Erythroblast (primary cell): ENCODE measurements at places on chromosomes 11 and 22.

DNA sequence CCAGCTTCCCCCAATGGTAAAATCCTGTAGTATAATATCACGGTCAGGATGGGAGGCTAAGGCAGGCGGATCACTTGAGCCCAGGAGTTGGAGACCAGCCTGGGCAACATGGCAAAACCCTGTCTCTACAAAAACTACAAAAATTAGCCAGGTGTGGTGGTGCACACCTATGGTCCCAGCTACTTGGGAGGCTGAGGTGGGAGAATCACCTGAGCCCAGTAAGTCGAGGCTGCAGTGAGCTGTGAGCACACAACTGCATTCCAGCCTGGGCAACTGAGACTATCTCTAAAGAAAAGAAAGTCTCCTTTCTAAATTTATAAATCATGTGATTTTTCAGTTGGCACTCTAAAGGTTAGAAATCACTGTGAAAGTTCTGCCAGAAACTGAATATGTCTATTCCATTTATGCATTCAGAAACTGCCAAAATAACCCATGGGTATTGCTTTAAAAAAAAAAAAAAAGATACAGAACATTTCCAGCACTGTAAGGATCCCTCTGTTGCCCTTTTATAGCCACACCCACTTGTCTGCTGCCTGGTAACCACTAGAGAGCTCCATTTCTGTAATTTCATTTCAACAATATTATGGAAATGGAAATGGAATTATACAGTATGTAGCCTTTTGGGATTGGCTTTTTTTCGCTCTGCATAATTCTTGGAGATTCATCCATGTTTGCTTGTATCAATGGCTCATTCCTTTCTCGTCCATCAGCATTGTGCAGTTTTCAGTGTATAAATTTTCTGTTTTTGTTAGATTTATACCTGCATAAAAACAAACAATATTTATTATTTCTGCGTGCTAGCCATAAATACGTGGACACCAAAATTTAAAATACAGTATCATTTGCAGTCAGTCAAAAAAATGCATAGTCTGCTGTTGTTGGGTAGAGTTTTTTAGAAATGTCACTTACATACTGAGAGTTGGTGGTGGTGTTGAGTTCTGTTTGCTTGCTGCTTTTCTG, 9.4 kb downstream of the CDC45 start:
- DNase-seq: peak; percentile 28

- DNase-seq: no peak
These were observed 42.1 kb upstream of the GAB2 start for GRCh38 chr11:78459738-78460137.

DNA sequence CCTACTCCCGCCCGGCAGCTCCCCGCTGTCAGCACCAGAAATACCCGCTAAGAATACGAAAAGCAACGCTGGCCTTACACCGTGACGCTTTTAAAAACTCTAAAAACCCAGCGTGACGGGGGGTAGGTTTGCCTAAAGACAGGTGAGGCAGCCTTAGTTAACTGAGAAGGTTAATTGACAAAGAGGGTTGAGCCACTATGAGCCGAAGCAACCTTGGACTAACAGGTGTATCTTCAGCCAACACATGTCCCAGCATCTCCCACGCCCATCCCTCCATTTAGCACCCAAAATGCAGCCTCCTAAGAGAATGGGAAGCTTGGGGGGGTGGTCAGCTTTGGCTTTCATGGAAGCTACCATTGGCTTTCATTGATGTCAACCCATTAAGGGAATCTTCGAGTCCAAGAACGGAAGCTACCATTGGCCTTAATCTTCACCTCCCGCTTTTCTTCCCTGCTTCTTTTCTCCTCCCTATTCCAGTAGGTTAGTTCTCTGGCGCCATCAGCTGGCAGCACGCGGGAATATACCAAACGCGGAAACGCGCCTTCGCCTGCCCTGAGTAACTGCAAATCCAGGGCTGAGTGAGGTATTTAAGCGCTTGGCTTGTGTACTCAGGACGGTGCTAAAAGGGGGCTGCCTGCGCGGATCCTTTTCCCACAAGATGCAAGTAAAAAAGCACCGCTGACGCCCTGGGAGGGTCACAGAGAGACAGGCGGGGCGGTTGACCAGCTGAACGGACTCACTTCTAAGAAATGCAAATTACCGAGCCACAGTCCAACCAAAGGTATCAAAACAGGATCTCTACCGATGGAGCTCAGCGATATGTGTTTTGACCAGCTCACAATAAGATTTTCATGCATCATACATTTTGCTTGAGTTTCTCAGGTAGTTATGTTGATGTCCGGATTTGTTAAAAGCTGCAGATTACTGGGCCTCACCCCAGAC, 38.5 kb upstream of the GLYATL1 start:
- DNase-seq: peak; percentile 72

GRCh38 chr11:36088266-36088972, 144.6 kb downstream of the LDLRAD3 start:
- DNase-seq: no peak

- DNase-seq: no peak
These were observed 708.1 kb downstream of the NTM start for GRCh38 chr11:132078264-132079076.

DNA sequence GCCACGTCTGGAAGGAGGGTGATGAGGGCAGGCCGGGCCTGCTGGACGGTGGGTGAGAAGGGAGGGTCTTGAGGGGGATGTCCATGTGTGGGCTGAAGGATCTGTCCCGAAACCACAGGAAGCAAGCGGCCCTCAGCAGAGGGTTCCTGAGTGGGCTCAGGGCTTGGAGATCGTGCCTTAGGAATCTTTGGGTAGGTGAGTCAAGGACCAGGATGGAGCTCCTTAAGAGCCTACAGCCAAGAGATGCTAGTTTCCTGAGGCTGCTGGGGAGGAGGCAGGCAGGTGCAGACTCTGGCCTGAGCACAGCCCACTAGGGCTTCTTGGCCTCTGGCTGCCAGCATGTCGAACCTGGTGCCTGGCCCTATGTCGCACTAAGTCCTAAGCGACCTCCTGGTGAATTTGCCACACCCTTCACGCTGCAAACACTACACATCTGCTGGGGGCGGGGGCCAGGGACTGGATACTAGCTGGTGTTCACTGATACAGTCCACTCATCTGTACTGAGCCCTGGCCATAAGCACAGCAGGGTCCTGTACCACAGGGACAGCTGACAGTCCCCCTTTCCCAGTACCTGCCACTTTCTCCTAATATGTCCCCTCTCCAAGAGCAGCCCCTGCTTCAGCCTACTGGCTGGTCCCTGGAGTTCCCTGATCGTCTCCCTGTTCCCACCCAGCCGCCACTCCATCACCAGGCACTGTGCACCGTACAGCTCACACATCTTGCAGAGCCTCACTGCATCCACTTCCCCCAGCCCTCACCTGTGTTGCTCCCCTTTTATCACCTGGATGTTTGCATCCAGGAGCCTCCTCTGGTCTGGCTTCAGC, 19.5 kb downstream of the GNAZ start:
- DNase-seq: no peak
